ENCODE measurements at places on chromosomes 6 and 20. TPM values are rescaled to one million over a fixed set of nuclear protein-coding genes. Genes with fewer than 3 reads are reported as not detected.
A peak's percentile ranks its signal among the peaks of the same experiment; 100 is the strongest.

GRCh38 chr20:19022118-19022575 lies 190.3 kb upstream of the SLC24A3 start:
- no peak for DNase-seq

DNA sequence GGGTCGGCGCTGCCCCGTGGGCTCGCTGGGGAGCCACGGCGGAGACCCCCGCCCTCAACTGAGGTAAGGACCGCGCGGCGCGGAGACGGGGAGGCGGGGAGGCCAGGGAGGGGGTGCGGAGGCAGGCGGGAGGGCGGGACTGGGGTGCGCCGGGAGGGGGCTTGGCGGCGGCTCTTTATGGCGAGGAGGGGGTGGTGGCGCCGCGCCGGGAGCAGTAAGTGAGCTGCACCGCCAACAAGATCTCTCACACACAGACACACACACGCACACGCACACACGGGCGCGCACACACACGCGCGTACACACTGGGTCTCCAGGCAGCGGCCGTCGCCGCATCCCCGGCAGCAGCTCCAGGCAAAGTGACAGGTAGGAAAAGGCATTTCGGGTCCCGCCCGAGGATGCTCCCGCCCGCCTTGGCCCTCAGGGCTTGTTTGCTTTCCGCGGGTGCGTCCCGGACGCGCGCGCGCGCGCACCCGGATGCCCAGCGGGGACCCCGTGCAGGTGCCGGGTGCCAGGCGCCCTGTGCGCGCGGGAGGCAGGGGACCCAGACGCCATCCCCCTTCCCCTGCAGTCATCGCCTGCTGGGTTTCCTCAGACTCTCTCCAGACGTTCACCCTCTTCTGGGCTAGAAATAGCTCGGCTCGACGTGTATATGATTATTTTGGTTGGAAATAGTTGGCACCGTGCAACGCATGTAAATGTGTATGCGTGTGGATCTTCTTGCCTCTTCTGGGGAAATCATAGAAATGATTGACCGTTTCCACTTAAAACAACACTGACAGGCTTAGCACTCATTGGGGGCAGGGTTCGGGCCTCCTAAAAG lies at the start of gene PLCB4:
PLCB4 (plus strand) TSS at position 247 of the 823 bp plus-strand sequence. CDS start 238,728 bp downstream, outside the sequence.
- DNase-seq, result no peak

The EDN3 gene
- not detected for total RNA-seq

DNA sequence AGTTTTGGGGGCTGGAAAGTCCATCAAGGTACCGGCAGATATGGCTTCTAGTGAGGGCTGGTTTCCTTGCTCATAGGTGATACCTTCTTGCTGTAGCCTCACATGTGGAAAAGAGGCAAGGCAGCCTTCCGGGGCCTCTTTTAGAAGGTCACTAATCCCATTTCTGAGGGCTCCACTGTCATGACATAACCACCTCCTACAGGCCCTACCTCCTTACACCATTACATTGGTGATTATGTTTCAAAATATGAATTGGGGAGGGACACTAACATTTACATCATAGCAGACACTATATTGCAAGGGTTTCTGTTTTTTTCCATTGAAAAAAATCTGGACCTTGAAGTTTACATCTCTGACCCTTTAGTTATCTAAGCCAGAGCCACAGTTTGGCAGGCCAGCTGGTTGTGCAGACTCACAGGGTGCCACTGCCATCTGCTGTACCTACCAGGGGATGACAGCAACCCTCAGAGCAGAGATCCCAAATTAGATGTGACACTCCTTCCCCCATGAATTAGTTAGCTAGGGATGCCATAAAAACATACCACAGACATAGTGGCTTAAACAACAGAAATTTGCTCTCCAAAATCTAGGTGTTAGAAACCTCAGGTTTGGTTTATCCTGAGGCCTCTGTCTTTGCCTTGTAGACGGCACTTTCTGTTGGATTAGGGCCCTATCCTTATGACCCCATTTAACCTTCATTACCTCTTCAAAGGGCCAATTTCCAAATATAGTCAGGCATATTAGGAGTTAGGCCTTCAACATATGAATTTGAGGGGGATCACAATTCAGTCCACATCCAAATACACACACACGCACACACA lies 166.4 kb upstream of the RNF217 start:
- DNase-seq, result no peak

DNA sequence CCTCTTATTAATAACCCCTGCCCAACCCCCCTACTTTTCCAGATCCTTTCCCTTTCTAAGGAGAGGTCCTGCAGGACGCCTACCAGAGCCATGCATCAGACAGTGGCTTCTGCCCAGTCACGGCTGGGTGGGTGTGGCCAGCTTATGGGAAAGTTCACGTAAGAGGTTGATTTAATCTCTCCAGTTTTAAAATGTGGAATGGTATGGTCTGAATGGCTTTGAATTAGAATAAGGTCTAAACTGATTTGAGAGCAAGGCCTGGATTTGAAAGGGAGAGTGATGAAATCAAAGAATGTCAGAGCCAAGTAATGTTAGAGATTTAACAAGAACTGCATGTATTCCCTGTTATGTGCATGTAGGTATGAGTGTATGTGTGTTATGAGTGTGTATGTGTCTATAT lies 275.7 kb downstream of the PAX1 start:
- no peak for DNase-seq

DNA sequence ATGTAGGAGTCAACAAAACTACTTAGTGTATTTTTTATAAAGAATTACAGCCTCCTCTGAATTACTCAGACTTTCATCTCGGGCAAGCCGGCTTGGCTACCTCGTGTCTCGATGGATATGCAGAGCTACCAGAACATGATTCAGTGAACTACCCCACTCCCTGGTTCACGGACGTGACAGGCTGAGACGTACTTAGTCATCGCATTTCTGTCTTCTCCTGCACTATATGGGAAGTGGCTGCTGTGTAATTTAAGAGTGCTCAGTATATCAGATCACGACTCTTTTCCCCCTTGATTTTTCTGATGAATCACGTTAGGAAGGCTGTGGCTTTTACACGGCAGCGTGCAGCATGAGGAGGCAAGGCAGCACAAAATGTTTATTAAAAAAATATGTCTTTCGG lies 302.7 kb upstream of the ZFP64 start:
- DNase-seq, result peak; percentile 90

DNA sequence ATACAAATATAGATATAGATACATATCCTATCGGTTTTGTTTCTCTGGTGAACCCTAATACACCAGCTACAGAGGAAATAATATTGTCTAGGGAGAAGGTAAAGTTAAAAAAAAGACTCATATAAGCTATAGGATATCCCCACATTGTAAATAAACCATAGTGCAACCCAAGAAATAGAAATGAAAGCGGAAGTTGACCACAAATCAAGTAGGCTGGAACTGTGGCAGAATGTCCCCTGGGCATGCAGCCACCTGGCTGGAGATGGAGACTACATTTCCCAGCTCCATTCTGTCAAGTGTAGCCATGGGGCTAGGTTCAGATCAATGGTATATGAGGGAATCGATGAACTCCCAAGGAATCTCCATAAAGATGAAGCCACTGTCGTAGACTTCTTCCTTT lies 70.1 kb upstream of the RPS6KA2 start:
- no peak for DNase-seq

DNA sequence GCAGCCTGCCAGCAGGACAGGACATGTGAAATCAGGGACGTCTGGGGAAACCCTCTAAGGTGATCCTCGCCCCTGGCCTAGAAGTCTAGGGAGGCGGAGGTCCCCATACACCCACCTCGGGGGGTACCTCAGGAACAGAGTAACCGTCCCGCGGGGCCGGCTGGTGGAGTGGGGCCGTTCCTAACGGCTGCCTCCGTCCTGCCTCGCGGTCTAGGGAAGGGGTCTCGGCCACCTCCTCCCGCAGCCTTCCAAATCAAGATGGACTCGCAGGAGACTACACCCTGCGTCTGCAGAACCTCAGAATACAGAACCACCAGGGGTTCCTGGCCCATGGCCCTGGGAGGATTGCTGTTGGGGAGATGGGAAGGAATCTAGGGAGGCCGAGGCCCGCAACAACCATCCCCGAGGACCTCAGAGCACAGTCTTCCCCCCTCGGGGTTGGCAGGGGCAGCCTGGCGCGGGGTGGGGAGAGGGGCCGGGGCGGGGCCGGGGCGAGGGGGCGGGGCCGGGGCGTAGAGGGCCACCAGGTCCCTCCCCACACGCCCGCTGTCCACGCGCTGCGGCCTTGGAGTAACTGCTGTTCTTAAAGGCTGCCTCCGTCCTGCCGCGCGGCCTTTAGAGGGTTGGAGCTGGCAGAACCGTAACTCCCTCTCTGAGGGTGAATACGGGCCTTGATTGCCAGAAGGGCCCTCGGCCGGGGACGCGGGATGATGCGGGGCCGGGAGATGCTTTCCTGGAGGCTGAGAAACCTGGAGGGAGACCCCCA lies 89.0 kb upstream of the MLN start:
- DNase-seq, result no peak

The LCA5 gene
- 6.1 TPM for total RNA-seq

GRCh38 chr20:58194175-58194791 lies 34.2 kb downstream of the ANKRD60 start:
- no peak for DNase-seq

GRCh38 chr6:53869964-53870363 lies 75.2 kb downstream of the LRRC1 start:
- DNase-seq, result peak; percentile 69

- DNase-seq, result no peak
Measured at GRCh38 chr20:2919518-2920245, 46.4 kb downstream of the PTPRA start.

The C6orf58 gene
- total RNA-seq, result not detected

The SLC17A2 gene
- total RNA-seq, result not detected

The MAFB gene
- total RNA-seq, result 0.85 TPM

DNA sequence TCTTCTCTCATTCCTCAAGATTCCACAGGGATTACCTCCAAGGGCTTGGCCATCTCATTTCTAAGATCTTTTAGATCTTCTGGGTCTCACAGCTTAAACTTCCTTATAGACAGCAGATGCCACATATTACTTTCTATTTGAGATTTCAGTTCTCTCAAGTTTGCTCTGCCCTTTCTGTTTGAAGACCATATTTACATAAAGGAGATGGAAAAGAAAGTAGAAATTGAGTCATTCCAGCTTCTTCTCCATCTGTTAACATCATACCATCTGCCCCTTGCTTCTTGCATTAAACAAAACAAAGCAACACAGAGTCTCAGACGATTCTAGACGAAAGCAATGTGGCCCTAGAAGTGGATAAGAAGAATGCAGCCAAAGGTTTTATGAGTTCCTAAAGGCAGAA lies 203.4 kb downstream of the TTLL2 start:
- no peak for DNase-seq

The PRIM2 gene
- 22.0 TPM for total RNA-seq

DNA sequence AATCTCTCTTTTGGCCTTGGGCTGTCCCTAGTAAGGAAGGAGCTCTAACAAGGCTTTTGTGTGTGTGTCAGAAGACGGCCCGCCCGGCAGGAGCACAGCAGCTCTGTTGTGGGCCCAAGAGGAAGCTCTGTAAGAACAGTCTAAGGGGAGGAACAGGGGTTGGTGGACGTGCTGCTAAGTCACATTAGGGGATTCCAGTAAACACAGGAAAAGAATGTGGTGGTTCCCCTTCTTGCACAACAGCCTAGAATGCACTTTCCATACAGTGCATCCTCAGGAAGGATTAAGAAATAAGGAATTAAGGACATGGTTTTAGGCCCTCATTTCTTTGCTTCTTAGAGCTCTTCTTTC lies 114.5 kb downstream of the RNF144B start:
- DNase-seq, result no peak

- no peak for DNase-seq
Measured at GRCh38 chr20:64082126-64082731, 2.0 kb downstream of the LKAAEAR1 start.

GRCh38 chr6:163320804-163321203 lies 93.7 kb upstream of the QKI start:
- no peak for DNase-seq

GRCh38 chr6:5305968-5306626 lies 44.8 kb downstream of the FARS2 start:
- DNase-seq, result no peak

DNA sequence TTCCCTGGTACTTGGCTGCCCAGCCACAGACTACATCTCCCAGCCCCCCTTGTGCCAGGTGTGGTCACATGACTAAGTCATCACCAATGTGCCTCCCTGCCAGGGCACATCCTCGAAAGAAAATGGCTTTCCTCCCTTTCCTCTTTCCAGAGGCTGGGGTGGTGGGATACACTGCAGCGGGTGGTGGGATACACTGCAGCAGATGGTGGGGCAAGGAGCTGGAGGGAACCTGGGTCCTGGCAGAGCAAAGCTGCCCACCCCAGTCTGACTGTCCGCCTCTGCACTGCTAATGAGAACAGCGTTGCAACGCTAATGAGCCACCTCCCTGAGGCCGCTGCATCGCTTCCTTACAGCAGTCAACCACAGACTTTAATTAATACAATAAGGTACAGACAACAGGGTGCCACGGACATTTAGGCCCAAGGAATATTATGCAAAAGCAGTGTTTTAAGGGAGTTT lies 125.3 kb downstream of the PREX1 start:
- no peak for DNase-seq

- DNase-seq, result no peak
Measured at GRCh38 chr6:129994410-129994809, 24.0 kb upstream of the L3MBTL3 start.

GRCh38 chr20:64171211-64171610 lies 7.0 kb downstream of the MYT1 start:
- no peak for DNase-seq

DNA sequence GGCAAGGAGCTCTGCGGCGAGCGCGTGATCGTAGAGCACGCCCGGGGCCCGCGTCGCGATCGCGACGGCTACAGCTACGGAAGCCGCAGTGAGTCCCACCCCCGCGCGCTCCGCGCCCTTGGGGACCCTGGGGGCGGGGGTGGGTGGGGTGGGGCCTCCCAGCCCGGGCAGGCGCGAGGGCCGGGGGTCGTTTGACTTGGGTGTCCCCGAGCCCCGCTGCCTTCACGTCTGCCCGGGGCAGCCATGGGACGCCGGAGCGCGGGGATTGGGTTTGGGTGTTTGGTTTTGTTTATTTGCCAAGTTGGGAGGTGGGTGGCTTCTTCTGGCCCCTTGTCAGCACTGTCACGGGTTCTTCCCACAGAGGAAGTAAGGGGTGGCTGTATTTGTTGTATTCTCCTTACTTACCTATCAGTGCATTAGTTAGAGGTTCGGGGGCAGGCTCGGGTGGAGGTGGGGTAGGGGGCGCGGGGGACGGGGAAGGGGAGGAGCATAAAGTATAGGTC lies 777 bp downstream of the SRSF6 start:
- DNase-seq, result no peak

The FGD2 gene
- not detected for total RNA-seq

GRCh38 chr20:1943275-1944002 lies 48.2 kb downstream of the SIRPA start:
- no peak for DNase-seq

The PLCB4 gene
- total RNA-seq, result 1.3 TPM

- no peak for DNase-seq
Measured at GRCh38 chr6:22392711-22393110, 95.9 kb upstream of the PRL start.

- no peak for DNase-seq
Measured at GRCh38 chr6:108163267-108163643, 2.6 kb upstream of the NR2E1 start.

DNA sequence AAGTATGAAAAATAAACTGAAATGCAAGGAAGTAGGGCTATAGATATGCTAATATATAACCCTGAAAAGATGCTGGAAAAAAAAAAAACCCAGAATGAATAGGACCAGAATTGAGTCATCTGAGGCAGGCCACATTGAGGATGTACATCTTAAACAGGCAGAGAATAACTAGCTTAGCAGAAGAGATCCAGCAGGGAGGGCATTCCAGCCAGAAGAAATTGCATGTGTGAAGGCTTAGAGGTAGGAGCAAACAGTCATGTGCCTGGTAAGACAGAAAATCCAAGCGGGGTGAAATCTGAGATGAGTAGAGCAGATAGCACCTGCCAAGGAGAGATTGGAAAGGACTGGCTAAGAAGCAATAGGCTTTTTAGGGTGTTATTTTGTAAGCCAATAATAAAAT lies 2.6 kb downstream of the COL19A1 start:
- no peak for DNase-seq

The EPPIN gene
- not detected for total RNA-seq

- DNase-seq, result no peak
Measured at GRCh38 chr6:82619573-82619972, 256.0 kb downstream of the TPBG start.

Data from pulmonary artery endothelial cell (primary cell).